ENCODE measurements at places on chromosomes 3 and 15.
A peak's percentile ranks its signal among the peaks of the same experiment; 100 is the strongest.

DNA sequence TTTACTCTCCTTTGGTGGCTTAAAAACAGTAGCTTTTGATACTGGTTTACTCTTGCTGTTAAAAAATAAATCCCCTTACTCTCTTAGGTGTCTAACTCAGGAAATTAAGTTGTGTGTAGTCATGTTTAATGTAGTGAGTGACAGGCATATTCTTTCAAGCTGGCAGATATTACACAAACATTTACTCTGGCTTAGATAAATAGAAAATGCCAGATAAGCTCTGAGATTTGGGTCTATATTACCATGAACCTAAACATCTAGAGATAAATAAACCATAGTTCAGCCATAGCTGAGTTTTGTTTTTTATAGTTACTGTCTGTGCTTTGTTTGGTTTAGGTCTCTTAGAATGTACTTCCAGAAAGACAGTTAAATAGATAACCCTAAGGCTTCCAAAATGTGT is 2.4 kb downstream of the SEMA6D start:
- no peak for ATAC-seq

DNA sequence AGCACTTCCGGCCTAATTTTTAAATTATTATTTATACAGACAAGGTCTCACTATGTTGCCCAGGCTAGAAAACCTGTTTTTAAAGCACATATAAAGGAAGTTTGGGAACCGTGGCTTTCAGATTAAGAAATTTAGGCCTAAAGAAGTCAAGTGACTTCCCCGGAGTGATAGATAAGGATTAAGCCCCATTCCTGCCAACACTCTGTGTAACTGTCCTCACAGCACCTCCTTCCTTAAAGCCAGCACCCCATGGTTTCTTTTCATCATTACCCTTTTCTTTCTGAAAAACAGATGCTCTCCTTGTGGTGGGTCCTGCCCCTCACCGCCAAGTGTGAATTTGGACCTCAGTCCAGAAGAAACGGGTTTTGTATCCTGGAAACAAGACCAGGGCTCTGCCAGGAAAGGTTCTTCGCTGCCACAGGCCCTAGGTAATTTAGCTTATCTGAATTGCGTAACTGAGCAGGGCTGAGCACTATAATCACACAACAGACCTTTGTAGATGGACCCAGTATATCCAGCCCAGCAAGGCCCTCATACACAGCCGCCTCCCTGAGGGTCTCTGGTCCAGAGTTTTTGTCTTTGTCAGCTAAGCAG is 231.3 kb downstream of the PLCL2 start:
- no peak for ATAC-seq

- peak; percentile 51 for ATAC-seq
Observed at GRCh38 chr15:25508369-25509002, 69.7 kb upstream of the UBE3A start.

GRCh38 chr3:153885359-153885758 is 235.8 kb upstream of the ARHGEF26 start:
- ATAC-seq, result no peak

- no peak for ATAC-seq
Observed at GRCh38 chr3:28699283-28699682, 350.7 kb upstream of the AZI2 start.

- ATAC-seq, result no peak
Observed at GRCh38 chr3:164371681-164372080, 706.6 kb downstream of the SI start.

GRCh38 chr3:114139836-114140235 is 39.0 kb downstream of the DRD3 start:
- ATAC-seq, result peak; percentile 96

GRCh38 chr15:33074212-33074611 is 120.3 kb downstream of the FMN1 start:
- ATAC-seq, result no peak

DNA sequence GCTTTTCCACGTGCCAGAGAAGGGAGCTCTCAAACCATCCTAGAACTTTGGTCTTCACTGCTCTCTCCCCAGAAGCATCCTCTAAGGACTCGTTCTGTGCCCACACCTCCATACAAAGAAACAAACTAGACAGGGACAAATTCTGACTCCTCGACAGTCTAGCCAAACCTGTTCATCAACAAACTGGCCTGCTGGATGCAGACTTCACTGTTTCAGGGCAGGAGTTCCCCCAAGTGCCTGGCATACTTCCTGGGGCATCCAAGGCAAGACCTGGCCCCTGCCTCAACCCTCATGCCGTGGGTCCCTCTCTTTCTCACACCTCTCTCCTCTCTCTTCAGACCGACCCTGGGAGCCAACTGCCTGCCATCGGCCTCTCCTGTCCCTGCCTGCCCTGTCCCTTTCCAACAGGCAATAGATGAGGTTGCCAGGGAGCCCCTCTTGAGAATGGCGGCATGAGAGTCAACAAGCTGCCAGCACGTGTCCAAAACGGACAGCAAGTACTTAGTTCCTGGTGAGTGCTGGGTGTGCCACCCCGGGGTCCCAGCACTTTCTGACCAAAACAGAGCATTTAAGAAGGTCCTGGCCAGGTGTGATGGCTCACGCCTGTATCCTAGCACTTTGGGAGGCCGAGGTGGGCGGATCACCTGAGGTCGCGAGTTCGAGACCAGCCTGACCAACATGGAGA is 79.1 kb upstream of the HES1 start:
- no peak for ATAC-seq

DNA sequence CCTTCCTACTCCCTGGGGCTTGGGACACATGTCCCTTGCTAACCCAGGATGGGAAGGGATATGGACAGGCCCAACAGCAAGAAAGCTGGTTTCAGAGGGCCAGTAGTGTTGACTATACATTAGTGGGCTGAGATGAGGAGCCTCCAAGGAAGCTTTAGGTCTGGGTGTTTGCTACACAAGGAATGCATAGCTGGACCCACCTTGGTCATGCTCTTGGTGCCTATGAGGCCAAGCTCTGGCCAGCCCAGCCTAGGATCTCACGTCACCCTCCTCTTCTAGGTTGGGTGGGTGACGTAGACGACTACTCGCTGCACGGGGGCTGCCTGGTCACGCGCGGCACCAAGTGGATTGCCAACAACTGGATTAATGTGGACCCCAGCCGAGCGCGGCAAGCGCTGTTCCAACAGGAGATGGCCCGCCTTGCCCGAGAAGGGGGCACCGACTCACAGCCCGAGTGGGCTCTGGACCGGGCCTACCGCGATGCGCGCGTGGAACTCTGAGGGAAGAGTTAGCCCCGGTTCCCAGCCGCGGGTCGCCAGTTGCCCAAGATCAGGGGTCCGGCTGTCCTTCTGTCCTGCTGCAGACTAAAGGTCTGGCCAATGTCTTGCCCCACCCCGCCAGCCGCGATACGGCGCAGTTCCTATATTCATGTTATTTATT is 653 bp upstream of the WDR6 start:
- peak; percentile 53 for ATAC-seq

DNA sequence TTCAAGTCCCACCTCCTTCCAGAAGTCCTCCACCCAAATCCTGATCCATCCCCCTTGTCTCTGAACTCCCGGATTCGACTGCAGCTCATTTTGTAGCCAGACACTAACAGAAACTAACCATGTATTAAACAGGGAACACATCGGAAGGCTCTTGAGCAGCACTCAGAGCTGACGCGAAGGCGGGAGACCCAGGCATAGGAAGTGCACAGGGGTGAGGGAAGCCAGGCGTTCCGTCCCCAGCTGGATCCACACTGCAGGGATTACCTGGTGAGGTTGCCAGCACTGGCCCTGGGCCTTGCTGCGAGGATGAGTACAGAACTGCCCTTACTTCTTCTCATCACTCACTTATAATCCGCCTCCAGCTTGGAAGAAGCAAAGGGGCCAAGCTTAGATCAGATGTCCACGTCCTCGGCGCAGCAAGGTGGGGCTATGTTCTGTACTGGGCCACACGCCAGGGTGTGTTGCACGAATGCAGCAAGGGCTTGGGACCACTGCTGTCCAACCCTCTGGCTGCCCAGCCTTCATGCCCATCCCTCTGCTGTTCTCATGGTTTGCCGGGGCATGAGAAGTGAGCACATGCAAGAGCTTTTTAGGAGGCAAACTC is 124.2 kb upstream of the SMAD3 start:
- peak; percentile 36 for ATAC-seq

- ATAC-seq, result no peak
Observed at GRCh38 chr3:117297541-117297940, 588.0 kb downstream of the TUSC7 start.

- ATAC-seq, result no peak
Observed at GRCh38 chr3:169508426-169508825, 155.1 kb downstream of the MECOM start.

- no peak for ATAC-seq
Observed at GRCh38 chr15:42908538-42908937, 12.0 kb downstream of the TTBK2 start.

GRCh38 chr3:151775314-151776258 is 38.3 kb upstream of the AADAC start:
- ATAC-seq, result no peak

GRCh38 chr3:38522002-38522401 is 25.9 kb downstream of the EXOG start:
- no peak for ATAC-seq

- no peak for ATAC-seq
Observed at GRCh38 chr3:53900666-53901331, 9.1 kb upstream of the SELENOK start.

- ATAC-seq, result peak; percentile 47
Observed at GRCh38 chr3:87855616-87856015, 203.2 kb downstream of the CGGBP1 start.

DNA sequence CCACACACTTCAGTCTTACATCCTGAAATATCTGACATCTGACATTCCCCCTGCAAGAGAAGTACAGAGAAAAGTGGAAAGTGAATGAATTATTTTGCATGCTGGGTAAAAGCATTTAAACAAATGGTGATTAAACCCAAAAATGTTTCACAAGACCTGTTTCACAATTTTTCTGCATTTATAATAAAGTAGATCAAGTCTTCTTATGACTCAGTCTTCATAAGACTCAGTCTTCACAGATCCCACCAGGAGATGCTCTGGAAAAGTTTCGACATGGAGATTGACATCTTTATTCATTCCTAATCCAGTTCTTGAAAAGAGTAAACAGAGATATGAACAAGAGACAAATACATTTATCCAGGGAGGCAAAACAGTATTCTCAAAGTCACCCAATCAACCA is 13.2 kb upstream of the EDC3 start:
- ATAC-seq, result peak; percentile 38

DNA sequence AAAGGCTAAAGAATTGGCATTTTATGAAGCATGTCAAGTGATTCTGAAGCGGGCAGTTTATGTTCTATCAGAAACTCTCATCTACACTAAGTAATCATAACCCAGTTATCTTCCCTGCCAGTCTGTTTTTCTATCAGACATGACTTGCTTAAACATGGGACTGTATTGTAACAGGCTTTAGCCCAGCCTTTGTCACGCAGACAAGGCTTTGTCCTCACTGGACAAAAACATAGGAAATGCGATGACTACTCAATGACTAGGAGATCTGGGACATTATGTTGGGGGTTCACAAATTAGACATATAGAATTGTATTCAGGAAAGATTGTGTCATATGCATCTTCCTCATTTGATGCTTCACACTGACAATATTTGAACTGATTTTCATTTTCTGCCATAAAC is 115.5 kb downstream of the GADL1 start:
- no peak for ATAC-seq

DNA sequence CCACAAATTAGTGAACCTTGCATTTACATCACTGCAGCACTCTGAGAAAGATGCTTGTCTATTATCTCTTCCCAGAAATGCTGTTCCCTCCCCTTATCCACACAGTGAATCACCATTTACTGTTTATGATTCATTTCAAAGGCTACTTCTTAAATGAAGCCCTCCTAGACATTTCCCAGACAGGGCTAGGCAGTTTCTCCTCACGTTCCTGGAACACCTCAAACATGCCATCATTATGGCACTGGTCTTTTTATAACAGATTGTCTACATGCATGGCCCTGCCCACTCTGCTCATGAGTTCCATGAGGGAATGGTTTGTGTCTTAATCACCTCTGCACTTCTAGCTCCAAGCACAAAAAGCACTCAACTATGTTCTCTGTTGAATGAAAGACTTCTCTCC is 32.2 kb upstream of the TM2D3 start:
- ATAC-seq, result no peak

DNA sequence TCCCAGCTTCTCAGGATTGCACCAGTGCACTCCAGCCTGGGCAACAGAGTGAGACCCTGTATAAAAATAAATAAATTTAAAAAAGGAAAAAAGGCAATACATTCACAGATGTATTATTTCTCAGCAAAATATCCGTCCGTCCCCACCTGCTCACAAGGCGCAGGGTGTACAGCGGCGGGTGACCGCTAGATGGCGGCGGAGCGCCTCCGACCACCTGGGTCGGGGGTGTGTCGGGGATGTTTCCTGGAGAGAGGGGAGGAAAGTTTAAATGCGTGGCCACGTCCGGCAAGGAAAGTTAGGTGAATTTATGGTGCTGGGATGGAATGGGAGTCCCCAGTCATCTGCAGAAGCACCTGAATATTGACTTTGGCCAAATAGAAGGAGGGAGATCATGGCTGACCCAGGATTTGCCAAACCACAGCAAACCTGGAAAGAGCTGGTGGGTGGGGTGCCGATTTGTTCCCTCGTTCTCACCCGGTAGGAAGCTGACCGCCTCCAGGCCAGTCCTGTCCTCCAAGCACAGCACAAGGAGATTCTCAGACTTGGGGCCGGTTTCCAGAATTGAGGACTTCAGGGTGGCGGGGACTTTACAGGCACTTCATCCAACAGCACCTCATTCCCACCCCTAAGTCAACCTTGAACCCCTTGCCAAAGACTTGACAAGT is 88.3 kb downstream of the TMEM266 start:
- ATAC-seq, result peak; percentile 57

DNA sequence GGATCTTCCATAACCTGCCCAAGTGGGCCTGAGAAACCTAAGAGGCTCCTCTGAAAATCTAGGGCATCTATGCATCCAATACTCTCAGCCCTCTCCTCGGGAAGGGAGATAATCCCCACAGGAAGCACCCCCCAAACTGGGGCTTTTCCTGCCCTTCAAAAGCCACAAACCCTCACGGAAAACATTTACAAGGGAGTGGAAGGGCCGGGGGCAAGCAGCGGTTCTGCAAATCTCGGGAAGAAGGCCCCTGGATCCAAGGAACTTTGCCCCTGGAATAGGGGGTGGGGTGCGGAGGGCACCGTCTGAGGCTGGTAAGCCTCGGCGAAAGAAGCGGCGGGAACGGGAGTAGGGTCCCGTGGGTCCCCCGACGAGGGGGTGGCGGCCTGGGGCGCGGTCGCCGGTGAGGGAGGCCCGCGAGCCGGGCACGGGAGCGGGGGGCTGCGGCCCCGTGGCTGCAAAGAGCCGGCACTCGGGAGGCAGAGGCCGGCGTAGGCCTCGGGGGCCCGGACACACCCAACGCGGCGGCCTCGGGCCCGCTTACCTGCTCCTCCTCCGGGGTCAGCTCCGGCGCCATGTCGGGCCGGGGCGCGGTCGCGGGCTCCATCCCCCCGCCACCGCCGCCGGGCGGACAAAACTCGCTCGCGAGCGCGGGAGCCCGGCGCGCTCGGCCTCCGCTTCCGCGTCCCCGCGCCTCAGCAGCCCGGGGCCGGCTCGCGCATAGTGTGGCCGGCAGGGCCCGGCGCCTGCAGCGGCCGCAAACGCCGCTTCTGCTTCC is 755 bp downstream of the PTPN9 start:
- ATAC-seq, result peak; percentile 46

- ATAC-seq, result no peak
Observed at GRCh38 chr3:64928683-64929082, 240.9 kb upstream of the ADAMTS9 start.
